Epithelial cell of alveolus of lung (primary cell): ENCODE measurements at places on chromosomes 5 and 9. TPM values are rescaled to one million over a fixed set of nuclear protein-coding genes. Genes with fewer than 3 reads are reported as not detected.

ZDHHC11B gene
- not detected in 2 replicates for total RNA-seq

C5orf58 gene
- 1.4 TPM in 1 of 2 replicates, not detected in the other for total RNA-seq

DUSP1 gene
- 207 and 269 TPM in 2 replicates for total RNA-seq

OTP gene
- total RNA-seq: 0.24 TPM in 1 of 2 replicates, not detected in the other

MRPL22 gene
- total RNA-seq: 39.6 and 50.0 TPM in 2 replicates

ASPN gene
- total RNA-seq: not detected in 2 replicates
